ENCODE measurements at places on chromosomes 6 and 20.

DNA sequence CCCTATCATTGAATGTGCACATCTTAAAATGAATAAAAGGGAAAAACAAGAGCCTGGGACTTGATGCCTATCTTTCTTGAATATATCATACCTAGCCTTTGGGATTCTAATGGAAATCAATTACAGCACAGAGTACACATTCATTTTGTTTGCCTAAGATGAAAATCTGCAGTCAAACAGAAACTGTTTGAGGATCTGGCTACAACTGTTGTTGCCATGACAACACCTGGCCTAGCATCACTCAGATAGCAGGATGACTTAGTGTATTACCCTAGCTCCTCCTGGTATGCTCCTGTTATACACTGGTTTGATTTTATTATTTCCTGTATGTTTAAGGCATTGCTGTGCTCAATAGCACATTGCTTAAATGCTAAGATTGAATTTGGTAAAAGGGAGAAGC lies 71.5 kb upstream of the LAMP5 start:
- H3K4me1 ChIP-seq: peaks cover 8% of the 10 kb centered on the region
- peaks cover 95% of the 10 kb centered on the region for H3K36me3 ChIP-seq
- H3K27ac ChIP-seq: no peak overlapping the region
- no peak overlapping the region for H3K4me3 ChIP-seq
- DNase-seq: no peak

DNA sequence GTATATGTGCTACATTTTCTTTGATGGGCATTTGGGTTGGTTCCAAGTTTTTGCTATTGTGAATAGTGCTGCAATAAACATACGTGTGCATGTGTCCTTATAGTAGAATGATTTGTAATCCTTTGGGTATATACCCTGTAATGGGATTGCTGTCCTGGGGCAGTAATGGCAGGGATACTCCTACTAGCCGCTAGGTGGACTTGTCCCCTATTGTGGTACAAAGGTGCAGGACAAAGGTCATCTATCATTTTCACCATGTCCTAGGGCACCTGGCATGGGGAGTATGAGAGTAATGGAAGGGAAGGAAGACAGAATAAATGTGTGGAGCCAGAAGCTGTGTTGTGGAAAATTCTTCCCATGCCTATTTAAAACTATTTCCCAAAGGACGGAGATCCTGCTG lies 174.6 kb downstream of the CLIC5 start:
- H3K4me3 ChIP-seq: no peak overlapping the region
- no peak overlapping the region for H3K27ac ChIP-seq
- no peak for DNase-seq
- H3K27me3 ChIP-seq: peaks cover 14% of the 10 kb centered on the region

DNA sequence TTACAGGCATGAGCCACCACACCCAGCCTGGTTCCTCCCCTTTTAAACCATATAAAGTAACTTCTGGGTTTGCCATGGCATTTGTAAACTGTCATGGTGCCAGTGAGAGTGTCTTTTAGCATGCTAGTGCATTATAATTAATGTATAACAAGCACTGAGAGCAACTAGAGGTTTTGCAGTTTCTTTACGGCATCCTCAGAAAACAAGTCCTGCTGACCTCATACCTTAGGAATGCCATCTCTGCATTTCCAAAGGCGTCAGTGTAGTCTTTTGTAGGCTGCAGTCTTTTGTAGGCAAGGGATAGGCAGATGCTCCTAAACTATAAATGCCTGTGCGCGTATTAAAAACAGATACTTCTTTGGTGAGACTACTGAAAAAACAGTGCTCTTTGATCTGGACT lies 75.0 kb upstream of the EZR start:
- no peak overlapping the region for H3K27ac ChIP-seq
- no peak overlapping the region for H3K4me3 ChIP-seq
- H3K36me3 ChIP-seq: no peaks in the 10 kb centered on the region

GRCh38 chr6:44294832-44295791 lies 18.0 kb downstream of the AARS2 start:
- H3K27me3 ChIP-seq: peaks cover 67% of the 10 kb centered on the region
- H3K27ac ChIP-seq: no peak overlapping the region
- H3K4me1 ChIP-seq: peaks cover 7% of the 10 kb centered on the region
- H3K4me3 ChIP-seq: no peak overlapping the region
- peaks cover 14% of the 10 kb centered on the region for H3K36me3 ChIP-seq
- DNase-seq: no peak

- no peak overlapping the region for H3K4me3 ChIP-seq
- no peaks in the 10 kb centered on the region for H3K4me1 ChIP-seq
- no peak for DNase-seq
- peaks cover 7% of the 10 kb centered on the region for H3K27me3 ChIP-seq
Measured at GRCh38 chr6:11876934-11877433, 98.4 kb upstream of the ADTRP start.

- H3K27ac ChIP-seq: no peak overlapping the region
- H3K36me3 ChIP-seq: no peaks in the 10 kb centered on the region
- no peaks in the 10 kb centered on the region for H3K27me3 ChIP-seq
- DNase-seq: no peak
Measured at GRCh38 chr6:148250975-148251685, 91.5 kb upstream of the SASH1 start.

DNA sequence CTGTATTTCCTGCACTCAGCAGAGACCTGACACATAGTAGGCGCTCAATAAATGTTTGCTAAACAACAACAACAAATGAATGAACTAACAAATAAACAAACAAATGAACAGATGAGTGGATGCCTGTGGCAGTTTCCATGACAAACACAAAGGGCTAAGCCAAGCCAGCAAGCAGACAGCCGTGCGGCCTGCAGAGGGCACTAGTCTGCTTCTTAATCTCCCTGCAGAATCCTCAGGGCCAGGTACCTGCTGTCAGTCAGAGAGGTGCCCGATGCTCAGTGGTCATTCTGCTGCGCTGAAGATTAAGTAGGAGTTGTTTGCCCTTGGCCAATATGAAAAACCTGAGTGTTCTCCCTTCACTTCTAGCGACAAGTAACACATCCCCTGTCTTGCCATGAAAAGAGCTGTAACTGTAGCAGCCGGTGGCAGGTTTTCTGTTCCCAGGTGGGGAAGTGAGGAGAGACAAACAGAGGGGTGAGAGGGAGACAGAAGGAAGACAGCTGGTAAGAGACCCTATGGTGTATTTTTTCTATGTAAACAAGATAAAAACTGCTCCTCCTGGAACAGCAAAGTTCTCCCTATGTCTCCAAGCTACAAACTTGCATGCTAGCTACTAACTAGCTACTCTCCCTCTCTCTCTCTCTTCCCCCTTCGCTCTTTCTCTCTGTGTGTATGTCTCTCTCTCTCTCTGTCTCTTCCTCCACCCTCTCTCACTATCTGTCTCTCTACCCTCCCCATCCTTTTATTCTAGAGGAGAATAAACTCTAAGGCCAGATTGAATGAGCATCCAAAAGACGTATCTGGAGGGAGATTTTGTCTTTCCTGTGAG lies at the start of gene MC3R:
MC3R (plus strand) TSS at position 779 of the 829 bp plus-strand sequence. CDS start 112 bp downstream, outside the sequence.
- H3K27me3 ChIP-seq: peaks cover 11% of the 10 kb centered on the region
- no peaks in the 10 kb centered on the region for H3K4me1 ChIP-seq
- H3K27ac ChIP-seq: no peak within 1 kb of the TSS

DNA sequence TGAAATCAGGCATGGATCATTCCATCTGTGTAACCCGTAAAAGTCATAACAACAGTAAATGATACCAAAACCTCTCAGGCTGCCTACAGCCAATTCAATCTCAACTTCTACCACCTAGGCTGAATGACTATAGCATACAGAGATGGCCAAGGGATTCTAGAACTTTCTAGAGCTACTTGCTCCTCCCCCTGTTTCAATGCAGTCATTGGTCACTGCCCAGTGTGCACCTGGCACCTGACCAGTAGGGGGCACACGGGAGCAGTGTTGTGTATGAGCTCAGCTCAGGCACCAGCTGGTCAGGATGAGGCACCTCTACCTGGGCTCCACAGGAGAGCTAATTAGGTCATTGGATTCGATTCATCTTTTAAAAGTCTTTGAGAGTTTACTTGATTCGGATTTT lies 86.2 kb downstream of the PLEKHG1 start:
- H3K36me3 ChIP-seq: peaks cover 12% of the 10 kb centered on the region
- no peak overlapping the region for H3K4me3 ChIP-seq
- H3K27ac ChIP-seq: no peak overlapping the region
- peaks cover 4% of the 10 kb centered on the region for H3K27me3 ChIP-seq
- peaks cover 40% of the 10 kb centered on the region for H3K4me1 ChIP-seq

DNA sequence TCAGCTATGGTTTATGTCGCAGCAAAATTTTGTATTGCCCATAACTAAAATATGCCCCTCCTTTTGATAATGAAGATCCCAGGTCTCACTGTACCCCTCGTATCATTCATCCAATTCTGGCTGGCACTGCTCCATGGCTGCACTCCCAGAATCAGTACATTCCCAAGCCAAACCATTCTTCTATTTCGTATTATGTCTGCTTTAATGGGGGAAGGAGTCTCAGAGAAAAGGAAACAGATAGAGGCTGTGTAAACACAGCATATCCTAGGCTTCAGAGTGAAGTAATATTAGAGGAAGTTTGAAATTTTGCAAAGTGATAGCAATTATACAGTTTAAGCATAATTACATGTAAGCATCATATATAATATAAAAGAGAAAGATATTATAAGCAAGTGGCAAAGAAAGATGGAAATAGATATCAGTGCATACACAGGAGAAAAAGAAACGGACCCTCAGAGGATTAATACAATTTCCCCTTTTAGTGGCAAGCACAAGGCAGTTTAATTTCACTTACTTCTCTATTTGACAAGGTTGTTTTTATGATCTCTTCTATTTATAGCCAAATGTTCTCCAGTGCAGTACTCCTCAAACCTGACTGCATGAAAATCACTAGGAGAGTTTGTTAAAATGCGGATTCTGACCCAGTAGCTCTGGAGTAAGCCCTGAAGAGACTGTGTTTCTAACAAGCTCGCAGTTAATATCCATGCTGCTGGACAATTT lies 56.5 kb upstream of the TENT5A start:
- no peak for DNase-seq
- H3K27ac ChIP-seq: no peak overlapping the region
- H3K36me3 ChIP-seq: no peaks in the 10 kb centered on the region
- no peak overlapping the region for H3K4me3 ChIP-seq
- H3K27me3 ChIP-seq: peaks cover 3% of the 10 kb centered on the region

GRCh38 chr6:128179876-128180438 lies 279.1 kb upstream of the THEMIS start:
- peaks cover 15% of the 10 kb centered on the region for H3K36me3 ChIP-seq
- no peaks in the 10 kb centered on the region for H3K27me3 ChIP-seq
- DNase-seq: no peak
- H3K4me1 ChIP-seq: no peaks in the 10 kb centered on the region
- H3K4me3 ChIP-seq: no peak overlapping the region
- H3K27ac ChIP-seq: no peak overlapping the region

DNA sequence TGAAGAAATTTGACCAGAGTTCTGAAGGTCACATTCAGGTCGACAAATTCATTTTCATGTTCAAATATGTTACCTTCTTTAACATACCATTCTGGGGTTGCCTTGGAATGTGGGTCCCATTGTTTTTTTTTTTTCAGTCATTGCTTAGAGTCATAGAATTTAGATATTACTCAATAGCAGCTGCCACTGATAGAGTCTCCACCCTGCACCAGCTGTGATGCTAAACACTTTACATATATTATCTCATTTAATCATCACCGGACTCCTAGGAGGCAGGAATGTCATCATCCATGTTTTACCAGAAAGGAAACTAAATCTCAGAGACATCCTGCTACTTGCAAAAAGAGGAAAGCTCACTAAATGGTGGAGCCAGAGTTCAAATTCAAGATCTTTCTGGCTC lies 204.7 kb downstream of the ESR1 start:
- no peaks in the 10 kb centered on the region for H3K36me3 ChIP-seq
- DNase-seq: no peak
- peaks cover 6% of the 10 kb centered on the region for H3K27me3 ChIP-seq
- H3K27ac ChIP-seq: no peak overlapping the region

DNA sequence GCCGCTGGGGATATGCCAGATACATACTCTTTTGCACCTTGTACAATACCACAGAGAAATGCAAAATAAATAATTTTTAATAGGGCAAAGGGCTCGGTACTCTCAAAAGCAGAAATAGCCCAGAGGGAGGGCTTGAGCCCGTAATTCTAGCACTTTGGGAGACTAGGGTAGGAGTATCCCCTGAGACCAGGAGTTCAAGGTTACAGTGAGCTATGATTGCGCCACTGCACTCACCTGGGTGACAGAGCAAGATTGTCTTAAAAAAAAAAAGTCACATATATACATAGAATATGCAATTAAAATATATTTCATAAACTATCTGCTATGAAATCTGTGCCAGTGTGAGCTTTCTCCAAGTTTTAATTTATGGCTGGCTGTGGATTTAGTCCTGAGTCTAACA lies 818 bp upstream of the TRMT11 start:
- H3K36me3 ChIP-seq: peaks cover 6% of the 10 kb centered on the region
- H3K4me3 ChIP-seq: no peak overlapping the region
- H3K27ac ChIP-seq: no peak overlapping the region
- DNase-seq: no peak
- no peaks in the 10 kb centered on the region for H3K27me3 ChIP-seq
- H3K4me1 ChIP-seq: peaks cover 3% of the 10 kb centered on the region

DNA sequence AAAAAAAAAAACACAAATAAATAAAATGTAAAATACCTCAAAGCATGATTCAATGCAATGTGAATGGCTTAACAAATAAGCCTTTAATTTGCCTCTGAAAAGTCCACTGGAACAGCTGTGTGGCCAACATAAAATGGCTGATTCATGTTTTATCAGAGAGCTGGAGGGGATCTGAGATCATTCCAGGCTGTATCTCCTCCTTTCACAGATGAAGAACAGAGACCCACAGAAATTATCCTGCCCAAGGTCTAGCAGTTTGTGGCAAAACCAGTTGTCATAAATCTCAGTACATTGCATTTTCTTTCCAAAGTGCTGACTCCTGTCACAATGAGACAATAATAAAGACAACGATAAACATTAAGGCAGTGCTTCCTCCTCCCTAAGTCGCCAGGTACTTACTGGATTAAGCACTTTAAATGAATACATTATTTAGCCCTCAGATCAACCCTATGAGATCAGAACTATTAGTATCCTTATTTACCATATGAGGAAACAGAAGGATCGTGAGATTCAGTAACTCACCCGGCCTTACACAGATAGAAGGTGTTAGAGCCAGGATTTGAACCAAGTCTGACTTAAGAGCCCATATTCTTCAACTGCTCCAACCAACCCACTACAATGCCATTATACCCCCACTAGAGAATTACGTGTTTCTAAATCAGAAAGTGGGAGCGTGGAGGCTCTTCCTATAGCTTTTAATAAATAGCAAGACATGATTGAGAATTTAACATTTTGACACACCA lies 118.3 kb downstream of the KIF13A start:
- no peak for DNase-seq
- no peaks in the 10 kb centered on the region for H3K36me3 ChIP-seq
- H3K27ac ChIP-seq: no peak overlapping the region
- peaks cover 12% of the 10 kb centered on the region for H3K4me1 ChIP-seq
- peaks cover 3% of the 10 kb centered on the region for H3K27me3 ChIP-seq

DNA sequence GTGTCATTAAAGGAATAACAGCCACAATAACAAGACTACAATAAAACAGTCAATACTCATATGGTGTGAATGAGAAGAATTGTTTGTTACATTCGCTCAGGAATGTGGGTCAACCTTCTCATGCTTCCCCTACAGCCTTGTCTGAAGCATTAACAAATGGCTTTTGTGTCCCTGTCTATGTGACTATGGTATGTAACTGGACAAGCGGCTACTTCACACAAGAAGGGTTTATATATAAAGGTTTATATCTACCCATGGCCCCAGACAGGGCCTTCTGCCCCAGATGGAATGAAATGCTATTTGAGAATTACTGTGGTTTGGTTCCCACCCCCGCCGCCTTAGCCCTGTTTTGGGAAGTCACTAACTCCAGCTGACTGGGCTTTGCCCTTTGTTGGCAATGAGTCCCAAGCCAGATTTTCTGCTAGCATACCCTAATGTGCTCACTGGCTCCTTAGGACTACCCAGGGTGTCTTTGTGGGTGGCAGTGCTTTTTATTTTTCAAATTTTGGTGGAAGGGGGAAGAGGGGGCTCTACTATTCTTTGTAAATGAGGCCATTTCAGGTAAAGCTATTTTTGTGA lies 39.4 kb downstream of the TFAP2A start:
- H3K27ac ChIP-seq: no peak overlapping the region
- peaks cover 30% of the 10 kb centered on the region for H3K4me1 ChIP-seq
